ENCODE measurements at places on chromosomes 7 and 10.

- no peak for DNase-seq
These were observed 85.1 kb upstream of the KMT2C start for GRCh38 chr7:152520861-152521302.

- no peak for DNase-seq
These were observed 14.9 kb downstream of the TMEM273 start for GRCh38 chr10:49173201-49173772.

DNA sequence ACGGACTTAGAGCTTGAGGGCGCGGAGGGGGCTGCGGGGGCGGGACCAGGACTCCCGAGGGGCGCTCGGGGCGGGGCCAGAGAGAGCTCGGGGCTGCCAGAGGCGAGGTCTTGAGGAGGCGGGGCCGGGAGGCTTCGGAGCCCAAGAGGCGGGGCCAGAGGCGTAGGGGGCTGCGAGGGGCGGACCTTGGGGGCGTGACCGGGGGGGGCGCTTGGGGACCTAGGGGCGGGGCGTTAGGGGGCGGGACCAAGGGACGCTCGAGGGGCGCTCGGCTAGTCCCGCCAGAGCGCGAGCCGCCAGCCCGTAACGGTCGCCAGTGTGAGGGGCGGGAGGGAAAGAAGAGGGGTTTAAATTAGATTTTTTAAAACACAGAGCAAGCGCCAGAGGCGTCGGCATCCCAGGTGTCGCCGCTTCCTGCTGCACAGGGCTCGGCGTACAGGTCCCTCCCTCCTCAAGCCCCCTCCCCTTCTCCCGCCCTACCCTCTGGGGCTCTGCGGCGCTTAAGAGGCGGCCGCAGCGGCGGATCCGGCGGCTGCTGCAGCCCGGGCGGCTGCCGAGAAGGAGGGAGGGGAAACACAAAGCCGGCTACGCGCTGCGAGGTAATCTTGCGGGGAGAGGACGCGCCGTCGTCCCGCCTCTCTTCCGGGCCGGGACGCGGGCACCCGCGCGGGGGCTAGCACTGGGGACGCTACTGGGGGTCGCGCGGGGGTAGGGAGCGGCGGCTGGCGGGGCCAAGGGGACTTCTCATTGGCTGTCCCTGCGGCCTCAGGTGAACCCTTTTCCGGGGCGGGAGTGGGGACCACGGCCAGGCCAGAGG is at the start of gene ADD3:
Gene ADD3, plus strand, starts transcription at position 284 of the 817 bp plus-strand sequence. CDS start 92,670 bp downstream, outside the sequence.
- DNase-seq, result peak; percentile 58

GRCh38 chr7:52146871-52147634 is 830.4 kb upstream of the COBL start:
- no peak for DNase-seq

- DNase-seq, result no peak
These were observed 354.7 kb upstream of the PODXL start for GRCh38 chr7:131911112-131911511.

GRCh38 chr7:143361552-143362130 is 872 bp downstream of the FAM131B start:
- DNase-seq, result no peak

DNA sequence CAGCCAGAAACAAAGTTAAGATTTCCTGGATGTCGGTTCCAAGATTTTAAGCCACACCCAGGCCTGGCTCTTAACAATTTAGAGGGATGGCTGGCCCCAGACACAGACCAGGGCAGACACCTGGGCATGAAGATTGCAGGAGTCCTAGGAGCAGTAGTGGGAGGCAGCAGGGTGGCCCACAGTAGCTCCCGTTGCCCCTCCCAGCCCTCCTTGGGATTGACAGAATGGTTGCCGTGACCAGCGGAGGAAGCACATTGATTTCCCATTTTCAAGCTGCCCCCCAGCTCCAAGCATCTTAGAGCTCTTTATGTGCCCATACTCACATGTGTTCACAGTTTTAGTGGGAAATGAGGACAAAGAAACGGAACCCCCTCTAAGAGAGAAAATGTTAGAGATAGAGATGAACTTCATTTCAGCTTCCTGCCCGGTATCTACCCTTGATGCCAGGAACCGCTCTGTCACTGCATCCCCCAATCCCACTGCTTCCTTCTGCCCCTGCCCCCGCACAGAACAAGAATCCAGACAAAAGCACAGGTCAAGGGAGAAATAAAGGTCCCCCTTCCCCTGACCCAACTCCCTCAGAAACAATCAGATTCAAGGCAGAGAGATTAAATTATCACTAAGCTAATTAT is 101.1 kb downstream of the PLXNA4 start:
- DNase-seq, result no peak

DNA sequence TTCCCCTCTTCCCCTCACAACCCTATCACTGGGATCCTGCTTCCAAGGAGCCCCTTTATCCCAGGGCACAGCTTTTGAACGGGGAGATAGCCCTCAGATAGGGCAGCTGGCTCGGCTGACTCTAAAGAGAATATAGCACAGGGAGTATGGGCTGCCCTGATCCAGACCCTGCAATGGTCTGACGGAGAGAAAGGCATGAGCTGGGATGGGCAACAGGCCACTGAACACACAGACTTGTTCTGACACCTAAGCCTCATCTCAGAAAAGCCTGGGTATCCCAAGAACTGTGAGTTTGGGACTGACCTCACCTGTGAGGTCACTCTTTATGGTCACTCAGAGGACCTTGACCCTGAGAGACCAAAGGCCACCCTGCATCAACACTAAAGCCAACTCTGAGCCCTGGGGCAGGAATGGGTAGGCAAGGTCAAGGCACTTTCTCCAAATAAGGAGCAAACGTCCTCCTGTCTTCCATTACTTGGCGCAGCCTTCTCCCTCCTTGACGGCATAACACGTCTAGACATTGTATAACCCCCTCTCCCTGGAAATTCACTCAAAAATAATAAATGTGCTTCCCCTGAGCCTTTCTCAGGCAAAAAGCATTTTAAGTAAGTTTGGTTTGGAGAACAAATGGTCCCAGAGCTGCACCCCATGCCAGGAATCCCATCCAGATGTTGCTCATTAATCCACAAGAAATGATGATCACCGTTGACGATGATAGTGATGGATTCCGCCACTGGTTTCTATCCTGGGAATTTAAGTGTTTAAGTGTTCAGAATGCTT is 8.2 kb upstream of the LRRC18 start:
- DNase-seq, result no peak

GRCh38 chr7:122055073-122055472 is 89.0 kb downstream of the AASS start:
- DNase-seq, result no peak

DNA sequence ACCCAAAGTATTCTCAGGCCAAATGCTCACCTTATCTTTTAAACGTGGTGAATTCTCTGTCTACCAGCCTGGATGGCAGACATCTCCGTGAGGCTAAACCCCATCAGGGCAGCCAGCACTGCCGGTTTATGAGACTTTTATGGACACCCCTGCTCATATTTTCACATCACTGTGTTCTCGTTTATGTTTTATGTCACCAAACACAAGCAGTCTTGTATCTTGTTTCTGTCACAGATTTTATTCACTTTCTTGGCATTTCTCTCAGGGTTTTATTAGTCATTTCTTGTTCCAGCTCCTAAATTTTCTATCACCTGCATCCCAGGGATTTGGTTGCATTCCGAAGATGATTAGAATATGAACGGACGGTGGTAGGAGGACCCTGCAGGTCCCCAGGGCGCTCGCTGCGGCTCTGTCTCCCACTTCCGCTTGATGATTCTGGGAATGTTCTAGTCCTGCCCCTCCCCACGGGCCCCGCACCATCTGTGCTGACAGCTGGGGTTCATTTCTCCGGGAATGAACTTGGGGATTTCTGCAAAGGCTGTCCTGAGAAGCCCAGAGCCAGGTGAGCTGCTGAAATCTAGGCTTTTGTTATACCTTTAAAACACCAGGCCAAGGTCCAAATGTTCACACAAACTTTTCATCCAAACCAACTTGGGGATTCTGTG is 217.6 kb downstream of the GFRA1 start:
- DNase-seq, result no peak

DNA sequence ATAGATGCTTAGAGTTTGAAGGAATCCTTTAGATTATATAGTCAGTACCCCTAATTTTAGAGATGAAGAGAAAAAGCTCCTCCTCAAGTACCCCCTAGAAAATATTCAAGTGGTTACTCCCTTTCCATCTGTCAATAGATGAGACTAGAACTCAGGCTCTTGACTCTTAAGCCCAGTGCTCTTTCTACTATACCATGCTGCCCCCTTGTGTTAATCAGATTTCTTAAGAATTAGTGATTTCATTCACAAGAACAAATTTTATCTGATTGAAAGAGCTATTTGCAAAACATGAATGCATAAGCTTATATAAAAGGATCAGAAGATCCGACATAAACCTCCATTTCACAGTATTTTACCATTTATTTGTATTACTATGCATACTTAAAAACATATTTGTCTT is 179.3 kb downstream of the TFEC start:
- DNase-seq, result peak; percentile 3

DNA sequence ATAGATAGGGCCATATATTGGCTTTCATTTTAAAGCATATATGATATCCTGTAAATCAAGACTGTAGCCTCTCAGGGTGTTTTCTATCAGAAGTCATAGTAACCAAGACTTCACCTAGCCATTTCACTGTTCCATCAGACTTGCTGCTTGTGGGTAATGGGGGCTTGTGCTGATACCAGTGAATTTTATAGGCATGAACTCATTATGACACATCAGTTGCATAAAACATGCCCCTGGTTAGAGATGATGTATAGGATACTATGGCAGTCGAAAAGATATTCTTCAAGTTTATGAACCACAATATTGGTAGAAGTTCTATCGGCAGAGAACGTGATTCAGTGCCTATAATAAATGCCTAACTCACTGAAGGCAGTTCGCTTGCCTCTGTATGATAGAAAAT is 206.4 kb downstream of the ITGB1 start:
- no peak for DNase-seq

- DNase-seq, result no peak
These were observed 18.9 kb upstream of the ACTA2 start for GRCh38 chr10:88971221-88972061.

DNA sequence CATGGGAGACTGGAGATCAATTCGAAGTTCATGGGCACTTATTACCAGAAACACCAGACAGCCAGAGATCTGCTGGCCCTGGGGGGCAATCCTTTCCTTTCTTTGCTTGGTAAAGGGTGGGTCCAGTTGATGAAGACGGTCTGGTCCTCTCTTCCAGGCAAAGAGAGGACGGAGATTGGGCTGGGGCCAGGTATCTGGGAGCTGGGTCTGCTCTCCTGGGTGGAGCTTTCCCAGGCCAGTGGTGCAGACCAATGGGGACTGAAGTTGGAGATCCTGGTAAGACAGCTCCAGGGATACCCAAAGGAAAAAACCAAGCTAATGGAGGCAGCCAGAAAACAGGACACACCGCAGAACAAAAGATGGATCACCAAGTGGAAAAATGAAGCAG is 18.3 kb downstream of the NOD1 start:
- DNase-seq, result no peak

Measured in GM12864 (cell line).